ENCODE measurements at places on chromosomes 1 and 21. TPM values are rescaled to one million over a fixed set of nuclear protein-coding genes. Genes with fewer than 3 reads are reported as not detected.

SEC16B gene
- total RNA-seq, result not detected

SLC35A3 gene
- 24.6 TPM for total RNA-seq

SPRR1B gene
- not detected for total RNA-seq

C2CD4D gene
- total RNA-seq, result 0.75 TPM

FOXJ3 gene
- 74.9 TPM for total RNA-seq

GRCh38 chr1:19967808-19968207, 11.6 kb downstream of the PLA2G2A start:
- DNase-seq, result no peak

- DNase-seq, result no peak
Observed at GRCh38 chr1:11107599-11107998, 7.9 kb upstream of the EXOSC10 start.

GRCh38 chr1:15353839-15354579, 55.7 kb upstream of the EFHD2 start:
- no peak for DNase-seq

DNA sequence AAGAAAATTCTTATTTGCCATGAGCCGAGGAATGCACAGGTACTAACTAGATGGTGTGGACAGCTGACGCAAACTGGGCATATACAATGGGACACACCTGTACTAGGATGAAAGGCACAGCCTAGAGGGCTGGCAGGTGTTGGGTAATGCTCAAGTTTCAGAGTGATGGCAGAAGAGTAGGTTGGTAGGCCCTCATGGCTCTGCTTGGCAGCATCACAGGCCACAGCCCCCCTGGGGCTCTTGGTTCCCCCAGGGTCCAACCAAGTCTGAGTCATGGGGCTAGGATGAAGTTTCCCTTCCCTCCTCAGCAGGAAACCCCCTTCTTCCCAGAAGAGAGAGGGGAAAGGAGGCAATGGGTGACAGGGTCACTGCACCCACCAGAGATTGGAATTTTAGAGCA, 35.2 kb downstream of the SPEN start:
- DNase-seq, result no peak

GRCh38 chr21:25831300-25831960, 96.7 kb downstream of the GABPA start:
- DNase-seq, result no peak

Data from CD4-positive, alpha-beta T cell (primary cell).